ENCODE measurements at places on chromosomes 13 and 19.

- DNase-seq: no peak
Observed at GRCh38 chr13:78679329-78679728, 20.4 kb upstream of the OBI1 start.

DNA sequence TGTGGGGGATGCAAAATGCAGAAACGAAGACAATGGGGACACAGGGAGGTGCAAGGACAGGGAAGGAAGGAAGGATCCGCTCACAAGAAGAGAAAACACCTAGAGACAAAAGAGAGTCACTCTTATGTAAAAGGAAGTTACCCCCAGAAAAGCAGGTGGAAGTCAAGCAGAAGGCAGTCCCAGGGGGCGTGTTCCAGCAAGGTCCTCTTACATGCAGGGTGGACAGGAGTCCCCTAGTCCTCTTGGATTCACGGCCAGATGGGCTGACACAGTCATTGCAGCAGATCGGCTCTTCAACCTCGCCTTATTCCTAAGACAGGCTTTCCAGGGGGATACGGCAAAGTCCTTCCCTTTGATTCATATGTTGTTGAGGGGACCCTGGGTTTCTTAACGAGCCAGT lies 83.9 kb upstream of the SPATA13 start:
- DNase-seq: no peak

GRCh38 chr13:85312071-85312470 lies 487.1 kb downstream of the SLITRK6 start:
- DNase-seq: no peak

GRCh38 chr19:8185343-8186068 lies 23.7 kb upstream of the CERS4 start:
- DNase-seq: no peak

GRCh38 chr19:41303954-41304353 lies 6.0 kb upstream of the CCDC97 start:
- no peak for DNase-seq

DNA sequence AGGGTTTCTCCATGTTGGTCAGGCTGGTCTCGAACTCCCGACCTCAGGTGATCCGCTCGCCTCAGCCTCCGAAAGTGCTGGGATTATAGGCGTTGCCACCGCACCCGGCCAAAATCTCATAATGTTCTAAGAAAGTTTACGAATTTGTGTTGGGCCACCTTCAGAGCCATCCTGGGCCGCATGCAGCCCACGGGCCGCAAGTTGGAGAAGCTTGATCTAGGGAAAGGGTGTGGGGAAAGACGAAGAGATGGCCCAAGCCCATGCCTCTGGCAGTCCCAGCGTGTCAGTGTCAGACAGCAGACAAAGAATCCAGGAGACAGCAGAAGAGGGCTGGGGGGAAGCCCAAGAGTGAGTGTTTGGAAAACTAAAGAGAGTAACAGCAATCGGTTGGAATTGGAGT lies 17.3 kb upstream of the PNMA8C start:
- no peak for DNase-seq
